ENCODE measurements at places on chromosomes 7 and 10.

DNA sequence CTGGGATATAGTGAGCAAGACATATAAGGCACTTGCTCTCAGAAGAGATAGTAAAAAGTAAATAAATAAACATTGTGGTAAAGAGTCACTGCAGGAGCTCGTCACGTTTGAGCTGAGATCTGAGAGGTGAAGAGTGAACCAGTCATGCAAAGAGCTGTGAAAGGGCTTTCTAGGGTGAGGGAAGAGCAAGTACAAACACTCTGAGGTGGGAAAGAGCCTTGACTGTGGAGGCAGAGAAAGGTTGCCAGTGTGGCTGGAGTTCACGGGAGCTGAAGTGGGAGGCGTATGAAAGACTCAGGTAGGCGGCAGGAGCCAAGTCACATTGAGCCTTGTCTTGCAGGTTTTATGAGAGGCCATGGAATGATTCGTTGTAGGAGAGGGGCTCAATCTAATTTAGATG is 141.0 kb downstream of the C1GALT1 start:
- no peak for DNase-seq

DNA sequence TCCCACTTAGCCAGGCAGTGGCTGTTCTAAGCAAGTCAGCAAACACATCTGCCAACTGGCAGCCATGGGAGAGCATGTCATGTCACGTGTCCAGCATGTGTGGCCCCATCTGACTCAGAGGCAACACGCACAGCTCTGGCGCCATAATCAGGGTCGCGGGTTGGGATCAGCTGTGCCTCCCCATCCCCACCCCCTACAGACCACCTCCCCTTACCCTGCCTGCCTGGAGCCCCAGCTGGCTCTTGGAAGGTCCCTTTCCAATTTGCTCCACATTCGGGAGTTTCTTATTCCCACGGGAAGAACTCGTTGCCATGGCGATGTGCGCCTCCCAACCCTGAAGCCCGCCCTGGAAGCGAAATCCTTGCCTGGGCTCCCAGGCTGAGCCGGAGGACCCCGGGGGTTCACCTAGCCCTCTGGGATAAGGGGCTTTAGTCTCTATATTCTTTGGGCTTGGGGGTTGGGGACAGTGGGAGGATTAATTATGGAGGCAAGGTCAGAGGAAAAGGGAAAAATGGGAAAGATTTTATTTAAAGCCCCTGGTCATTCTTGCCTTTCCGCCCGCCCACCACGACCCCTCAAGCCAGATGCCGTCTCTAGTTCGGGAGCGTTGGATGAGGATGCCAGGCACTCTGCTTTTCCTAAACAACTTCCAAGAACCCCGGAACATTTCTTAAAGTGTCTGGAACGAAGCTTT is 283.7 kb downstream of the ZEB1 start:
- no peak for DNase-seq

DNA sequence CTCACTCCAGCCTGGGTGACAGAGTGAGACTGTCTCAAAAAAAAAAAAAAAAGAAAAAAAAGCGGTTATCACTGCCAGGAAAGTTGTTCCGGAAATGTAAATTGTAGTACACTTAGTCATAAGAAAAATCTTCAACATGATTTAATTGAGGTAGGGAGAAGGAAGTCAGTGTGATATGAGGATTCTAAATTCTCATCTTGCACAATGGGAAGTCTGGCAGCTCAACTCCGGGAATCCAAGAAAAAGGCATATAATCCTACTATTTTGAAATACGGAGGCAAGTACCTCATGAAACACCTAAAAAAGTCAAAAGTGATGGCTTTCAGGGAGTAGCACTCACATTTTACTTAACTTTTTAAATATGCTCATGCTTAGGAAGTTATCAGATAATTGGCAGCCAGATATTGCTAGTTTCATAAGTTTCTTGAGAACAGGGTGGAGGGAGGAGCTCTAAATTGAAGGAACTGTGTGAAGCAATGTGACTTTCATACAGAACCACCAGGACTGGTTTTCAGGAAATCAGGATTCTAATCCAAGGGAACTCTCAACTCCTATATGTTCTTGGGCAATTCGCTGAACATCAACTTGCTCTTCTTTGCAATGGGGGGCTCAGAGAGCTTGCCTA is 2.7 kb upstream of the C7orf25 start:
- DNase-seq: no peak

DNA sequence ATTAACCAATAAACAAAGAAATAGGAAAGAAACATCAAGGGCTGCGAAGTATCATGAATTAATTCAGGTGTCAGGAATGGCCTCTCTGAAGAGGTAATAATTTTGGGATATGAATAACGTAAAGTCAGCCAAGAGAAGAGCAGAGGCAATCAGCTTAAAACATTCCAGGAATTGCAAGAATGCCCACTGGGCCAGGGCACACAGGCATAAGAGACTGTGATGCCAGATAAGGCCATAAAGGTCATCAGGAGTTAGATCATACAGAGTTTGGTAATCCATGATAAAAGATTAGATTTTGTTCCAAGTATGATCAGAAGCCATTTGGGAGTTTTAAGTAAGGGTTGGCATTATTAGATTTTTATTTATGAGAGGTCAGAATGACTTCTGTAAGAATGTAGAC is 53.2 kb upstream of the ABCB4 start:
- DNase-seq: no peak

DNA sequence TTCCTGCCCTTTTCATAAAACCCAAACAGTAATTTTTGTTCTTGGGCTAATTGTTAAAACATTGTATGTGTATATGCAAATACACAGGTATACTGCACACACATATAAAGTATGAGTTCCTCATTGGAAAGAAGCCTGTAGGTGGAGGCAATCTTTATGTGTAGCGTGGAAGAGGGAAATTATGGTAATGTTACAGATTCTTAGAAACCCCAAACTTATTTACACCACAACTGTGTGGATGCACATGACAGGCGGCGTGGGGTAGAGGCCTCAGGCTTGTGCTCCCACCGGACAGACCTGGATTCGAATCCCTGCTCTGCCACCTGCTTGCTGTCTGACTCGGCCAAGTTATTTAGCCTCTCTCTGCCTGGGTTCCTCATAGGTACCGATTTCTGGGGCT is 223.0 kb downstream of the CELF2 start:
- DNase-seq: no peak

DNA sequence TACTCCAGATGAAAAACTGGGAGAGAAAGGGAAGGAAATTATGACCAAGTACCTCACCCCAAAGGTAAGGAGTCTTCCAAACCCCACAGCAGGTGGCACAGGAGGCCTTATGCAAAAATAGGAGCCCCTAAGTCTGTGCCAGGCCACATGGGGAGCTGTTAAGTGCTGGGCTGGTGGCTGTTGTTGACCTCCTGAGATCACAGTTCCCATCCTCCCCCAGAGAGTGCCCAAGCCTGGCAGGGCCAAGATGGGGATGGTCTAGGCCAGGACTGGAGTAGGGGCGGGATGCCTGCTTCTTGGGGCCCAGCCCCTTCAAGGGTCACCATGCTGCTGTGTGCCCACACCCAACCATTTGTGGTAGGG is 145.8 kb downstream of the RGS10 start:
- no peak for DNase-seq

DNA sequence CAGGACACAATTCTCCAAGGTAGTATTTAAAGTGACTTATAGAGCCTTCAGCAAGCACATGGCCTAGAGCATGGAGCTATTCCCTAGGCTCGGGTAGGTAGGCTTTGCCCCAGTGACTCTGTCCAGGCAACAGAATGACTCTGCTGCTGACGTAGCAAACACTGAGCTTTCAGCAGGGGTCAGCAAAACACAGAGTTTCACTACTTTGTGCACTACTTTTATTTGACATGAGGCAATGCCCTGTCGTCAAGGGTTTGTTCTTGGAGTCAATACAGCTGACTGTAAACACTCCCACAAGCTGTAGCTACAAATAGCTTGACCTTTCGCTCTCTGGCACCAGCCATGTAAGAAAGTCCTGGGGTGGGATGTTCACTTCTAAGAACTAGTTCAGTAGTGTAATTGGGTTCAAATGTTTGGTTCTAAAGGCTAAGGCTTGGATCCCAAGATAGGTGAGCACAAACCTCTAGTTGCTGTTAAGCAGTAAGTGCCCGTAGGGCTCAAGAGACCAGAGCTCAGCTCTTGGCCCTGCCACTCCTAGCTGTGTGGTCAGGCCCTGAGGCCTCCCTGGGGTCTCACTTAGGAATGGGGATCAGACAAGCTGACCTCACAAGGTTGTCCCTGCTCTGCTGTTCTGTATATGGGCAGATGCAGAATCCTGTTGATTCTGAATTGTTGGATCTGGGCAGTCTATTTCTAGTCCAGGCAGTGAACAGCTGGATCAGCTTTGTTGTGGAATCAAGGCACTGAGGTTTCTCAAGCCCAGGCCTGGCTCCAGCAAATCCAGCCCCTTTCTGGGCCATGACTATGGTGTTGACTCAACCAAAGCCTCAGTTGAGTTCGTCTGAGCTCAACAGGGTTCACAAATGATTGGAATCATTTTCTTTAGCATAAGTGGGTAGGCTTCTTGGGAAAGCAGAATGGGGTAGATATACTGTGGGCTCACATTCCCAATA is 10.7 kb downstream of the NODAL start:
- no peak for DNase-seq

- no peak for DNase-seq
Measured at GRCh38 chr10:122504610-122504950, 43.2 kb downstream of the HTRA1 start.

DNA sequence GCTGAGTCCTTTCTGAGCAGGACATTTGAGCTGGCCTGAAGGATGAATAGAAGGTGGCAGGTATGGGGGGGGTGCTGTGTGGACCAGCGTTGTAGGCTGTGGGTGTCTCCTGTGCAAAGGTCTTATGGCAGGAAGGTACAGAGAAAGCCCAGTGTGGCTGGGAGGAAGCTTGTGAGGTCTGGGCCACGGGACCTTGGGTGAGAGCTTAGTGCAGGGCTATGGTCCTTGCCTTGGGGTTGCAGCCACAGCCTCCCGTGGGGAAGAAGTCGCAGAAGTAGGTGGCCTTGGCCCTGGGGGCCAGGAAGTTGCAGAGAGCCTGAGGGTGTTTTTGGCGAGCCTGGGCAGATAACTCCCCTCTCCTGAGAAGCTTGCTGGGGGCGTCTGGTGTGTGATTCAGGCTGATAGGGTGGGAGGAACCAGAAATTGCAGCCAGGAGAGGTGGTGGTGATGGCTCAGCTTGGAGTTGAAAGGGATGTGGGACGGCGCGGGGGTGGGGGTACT is 172.0 kb upstream of the TNRC18 start:
- no peak for DNase-seq

- no peak for DNase-seq
Measured at GRCh38 chr10:70756700-70757360, 28.3 kb downstream of the TBATA start.

GRCh38 chr7:45662018-45662417 is 87.8 kb downstream of the ADCY1 start:
- no peak for DNase-seq

DNA sequence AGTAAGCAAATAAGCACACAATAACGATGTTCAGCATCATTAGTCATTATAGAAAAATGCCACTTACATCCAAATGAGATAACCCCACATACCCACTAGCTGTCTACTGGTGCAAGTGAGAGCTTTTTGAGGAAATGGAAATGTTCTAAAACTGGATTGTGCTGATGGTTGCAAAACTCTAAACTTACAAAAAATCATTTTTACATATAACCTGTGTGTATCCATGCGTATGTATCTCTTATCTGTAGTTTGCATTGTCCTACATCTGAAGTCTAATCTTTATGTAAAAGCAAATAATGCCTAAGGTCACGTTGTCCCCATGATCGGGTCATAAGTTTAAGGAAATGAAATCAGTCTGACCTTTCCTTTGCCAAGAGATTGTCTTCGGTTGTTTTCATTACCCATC is 81.6 kb upstream of the DNAJB6 start:
- no peak for DNase-seq

DNA sequence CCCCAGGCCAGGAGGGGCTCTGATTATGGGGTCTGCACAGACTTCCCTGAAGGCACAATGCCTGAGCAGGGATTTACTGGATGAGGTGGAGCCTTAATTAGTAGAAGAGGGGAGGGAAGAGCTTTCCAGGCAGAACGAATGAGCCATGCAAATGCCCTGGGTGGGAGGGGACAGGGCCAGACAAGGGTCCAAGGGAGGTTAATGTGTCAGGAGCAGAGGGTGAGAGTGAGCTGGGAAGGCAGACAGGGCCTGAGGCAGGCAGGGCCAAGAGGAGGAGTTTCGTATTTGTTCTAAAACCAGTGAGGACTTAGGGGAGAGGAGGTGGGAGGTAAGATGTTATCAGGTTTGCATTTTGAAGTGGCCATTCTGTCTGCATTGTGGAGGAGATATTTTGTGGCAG is 65.3 kb downstream of the NPY start:
- no peak for DNase-seq

DNA sequence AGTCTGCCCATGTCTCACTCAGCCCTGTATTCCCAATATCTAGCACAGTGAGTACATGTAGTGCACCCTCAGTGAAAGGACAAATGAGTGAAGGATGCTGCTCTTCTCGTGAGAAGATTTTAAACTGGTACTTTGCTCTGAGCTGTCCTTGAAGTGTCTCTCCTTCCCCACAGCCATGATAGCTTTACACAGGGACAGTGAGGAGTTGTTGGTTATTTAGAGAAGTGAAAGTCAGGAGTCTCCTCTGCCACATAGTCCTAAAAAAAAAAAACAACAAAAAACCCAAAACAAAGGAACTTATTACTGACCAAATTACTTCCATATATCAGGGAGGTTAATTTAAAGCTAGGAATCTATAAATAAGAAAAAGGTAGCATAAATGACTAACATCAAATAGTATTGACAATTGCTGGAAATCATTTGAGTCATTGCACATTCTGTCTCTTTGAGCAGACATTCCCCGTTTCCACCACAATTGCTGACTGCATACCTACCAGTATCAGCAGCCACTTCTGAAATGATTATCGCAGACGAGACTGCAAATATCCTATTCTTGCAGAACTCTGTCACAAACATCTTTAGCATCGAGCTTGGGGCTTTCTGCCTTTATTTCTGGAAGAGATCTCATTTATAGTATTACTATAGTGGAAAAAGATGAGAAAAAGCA is 202.1 kb downstream of the PTEN start:
- no peak for DNase-seq

DNA sequence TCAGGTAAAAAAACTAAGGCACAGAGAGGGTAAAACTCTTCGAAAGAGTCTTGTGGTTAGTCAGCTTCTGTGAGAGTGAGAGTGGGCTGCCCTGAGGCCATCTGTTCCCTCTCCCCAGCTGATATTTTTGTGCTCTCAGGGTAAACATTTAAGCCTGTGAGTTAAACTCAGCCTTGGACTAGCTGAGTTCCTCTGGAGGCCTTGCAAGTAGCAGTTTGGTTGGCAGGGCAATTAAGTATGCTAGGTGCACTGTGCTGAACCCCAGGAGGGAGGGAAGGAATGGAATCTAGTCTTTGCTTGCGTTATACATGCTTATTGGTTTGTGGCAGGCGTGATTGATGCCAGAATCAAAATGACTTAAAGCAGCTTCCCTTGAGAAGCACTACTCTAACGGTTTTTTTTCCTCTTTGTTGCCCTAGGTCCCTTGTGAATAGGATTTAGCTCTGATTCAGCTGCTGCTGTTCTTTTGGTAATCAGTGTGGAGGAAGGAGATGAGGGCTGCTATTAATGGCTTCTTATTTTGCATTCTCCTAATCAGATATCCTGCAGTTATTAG is 140.2 kb downstream of the AUTS2 start:
- DNase-seq: no peak

DNA sequence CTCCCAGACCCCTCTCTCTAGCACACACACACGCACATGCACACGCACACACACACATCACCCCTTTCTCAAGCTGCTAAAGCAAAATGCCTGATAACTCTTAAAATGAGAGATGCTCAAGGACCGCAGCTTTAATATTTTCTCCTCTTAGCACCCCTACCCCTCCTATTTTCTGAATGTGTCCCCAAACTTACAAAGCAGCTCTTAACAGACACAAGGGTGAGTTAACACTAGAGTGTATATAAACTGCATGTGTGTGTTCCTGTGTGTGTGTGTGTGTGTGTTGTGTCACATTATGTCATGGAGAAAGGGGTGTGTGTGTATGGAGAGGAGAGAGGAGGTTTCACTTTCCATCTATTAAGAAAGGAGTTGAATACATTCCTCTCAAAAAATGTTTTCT is 1.3 kb downstream of the PTN start:
- no peak for DNase-seq

Data from stimulated activated CD4-positive, alpha-beta T cell treated with anti-CD3 and anti-CD28 coated beads, Interleukin-15, amount 100 ng/mL, for 1 hour (primary cell).